AG08395 (cell line): ENCODE measurements at places on chromosomes 2 and 18.

DNA sequence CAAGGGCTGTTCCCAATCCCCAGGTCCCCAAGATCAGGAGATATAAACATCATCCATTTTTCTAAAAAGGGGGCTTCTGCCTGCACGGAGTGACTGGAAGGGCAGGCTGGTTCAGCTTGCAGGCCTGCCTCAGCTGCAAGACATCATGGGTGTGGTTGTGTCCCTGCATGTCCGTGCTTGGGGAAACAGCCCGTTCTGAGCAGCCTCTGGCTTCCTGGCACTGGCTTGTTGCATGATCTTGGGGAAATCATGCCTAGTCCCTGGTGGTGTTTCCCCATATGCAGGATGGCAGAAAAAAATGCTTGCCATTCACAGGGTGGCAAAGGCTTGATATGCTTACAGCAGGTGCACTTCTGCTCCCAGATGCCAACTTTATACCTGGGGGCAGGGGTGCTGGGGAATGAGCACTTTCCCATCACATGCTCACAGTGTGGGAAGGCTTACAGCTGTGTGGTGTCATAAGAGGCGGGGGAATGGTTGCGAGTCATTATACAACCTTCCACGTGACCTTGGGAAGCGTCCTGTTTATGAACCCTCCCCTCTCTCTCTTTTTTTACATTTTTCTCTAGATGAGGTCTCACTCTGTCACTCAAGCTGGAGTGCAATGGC, 7.2 kb downstream of the PCARE start:
- DNase-seq = no peak

DNA sequence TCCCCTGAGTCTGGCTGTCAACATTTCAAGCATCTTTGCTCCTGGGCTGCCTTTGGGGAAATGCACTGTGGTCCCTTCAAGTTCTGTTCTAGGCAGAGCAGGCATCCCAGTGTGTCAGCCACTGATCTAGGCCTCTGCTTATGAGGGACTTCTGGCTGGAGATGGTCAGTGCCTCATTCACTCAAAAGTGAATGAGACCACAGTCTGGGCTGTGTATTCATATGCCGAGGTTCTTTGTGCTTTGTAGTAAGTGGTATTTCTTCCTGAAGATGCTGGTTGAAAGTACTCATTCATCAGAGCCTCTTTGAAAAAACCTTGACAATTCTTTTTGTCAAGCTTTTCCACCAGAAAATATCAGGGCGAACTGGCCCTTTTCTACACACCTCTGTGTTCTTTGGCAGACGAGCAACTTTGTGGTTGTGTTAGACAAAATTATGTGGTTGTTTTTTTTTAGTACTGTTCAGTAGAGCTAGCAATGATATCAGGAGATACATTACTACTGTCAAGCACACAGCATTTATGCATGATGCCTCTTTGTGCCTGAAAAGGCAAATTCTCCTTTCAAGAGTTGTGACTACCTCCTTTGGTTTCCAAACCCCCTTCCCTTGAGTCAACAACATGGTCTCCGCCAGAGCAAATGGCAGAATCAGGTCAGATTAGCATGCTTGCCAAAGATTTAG, 510.9 kb upstream of the NRP2 start:
- no peak for DNase-seq

DNA sequence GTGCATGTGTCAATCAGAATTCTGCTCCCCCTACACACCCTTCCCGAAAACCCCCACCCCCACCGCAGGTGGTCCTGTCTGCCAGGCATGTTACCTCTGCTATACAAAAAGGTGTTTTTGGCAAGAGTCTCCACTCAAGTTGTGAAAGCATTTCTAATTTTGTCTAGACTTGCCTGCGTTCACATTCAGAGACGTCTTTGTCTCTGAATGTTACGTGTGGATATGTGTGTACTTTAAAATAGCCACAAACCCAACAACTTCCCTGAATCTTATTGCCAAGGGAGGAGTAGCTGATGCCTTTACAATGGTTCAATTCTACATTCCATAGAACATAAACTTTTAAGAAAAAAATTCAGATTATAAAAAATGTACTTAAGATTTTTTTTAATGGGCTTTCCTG, 66.6 kb downstream of the ITGA4 start:
- DNase-seq = no peak

DNA sequence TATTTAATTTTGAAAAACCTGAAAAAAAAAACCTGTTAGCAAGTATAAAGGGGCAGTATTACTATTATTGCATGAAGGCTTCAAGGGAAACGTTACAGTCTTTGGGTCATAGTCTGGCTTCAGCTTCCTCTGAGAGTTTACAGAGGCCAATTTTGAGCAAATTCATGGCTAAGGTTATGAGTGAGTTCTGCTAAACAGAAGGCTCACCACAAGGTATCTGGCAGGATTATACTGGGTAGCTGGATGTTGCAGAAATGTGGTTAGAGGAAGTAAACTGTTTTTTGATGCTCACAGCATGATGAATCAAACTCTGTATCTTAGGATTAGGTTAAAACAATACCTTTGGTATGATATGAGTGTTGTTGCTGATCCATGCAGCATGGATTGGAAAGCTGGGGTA, 9.3 kb downstream of the MRPL19 start:
- DNase-seq = no peak

- no peak for DNase-seq
Measured at GRCh38 chr2:66982766-66983165, 414.4 kb upstream of the ETAA1 start.

DNA sequence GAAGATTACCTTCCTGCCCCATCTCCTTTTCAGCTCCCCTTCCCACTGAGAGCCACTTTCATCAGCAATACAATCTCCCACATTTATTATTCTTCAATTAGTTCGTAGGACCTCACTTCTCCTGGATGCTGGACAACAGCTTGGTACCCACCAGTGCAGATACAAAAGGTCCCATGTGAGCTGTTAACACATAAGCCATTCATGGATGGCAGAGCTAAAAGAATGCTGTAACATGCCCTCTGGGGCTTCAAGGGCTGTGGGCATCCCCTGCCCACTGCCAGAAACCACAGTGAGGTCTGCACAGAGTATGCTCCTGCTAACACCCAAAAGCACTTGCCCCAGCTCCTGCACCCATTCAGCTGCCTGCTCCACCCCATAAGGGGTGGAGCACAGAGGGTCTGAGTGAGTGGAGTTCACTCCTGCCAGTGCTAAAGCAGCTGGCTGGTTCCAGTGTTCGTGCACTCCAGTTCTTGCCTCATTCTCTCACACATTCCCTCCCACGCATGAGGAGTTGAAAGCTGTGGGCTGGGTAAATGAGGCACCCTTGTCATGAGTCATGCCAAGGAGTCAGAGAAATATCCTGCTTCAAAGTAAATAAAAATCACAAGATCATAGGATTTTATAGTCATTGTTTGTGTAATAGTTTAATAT, 305.9 kb upstream of the TMEFF2 start:
- no peak for DNase-seq

DNA sequence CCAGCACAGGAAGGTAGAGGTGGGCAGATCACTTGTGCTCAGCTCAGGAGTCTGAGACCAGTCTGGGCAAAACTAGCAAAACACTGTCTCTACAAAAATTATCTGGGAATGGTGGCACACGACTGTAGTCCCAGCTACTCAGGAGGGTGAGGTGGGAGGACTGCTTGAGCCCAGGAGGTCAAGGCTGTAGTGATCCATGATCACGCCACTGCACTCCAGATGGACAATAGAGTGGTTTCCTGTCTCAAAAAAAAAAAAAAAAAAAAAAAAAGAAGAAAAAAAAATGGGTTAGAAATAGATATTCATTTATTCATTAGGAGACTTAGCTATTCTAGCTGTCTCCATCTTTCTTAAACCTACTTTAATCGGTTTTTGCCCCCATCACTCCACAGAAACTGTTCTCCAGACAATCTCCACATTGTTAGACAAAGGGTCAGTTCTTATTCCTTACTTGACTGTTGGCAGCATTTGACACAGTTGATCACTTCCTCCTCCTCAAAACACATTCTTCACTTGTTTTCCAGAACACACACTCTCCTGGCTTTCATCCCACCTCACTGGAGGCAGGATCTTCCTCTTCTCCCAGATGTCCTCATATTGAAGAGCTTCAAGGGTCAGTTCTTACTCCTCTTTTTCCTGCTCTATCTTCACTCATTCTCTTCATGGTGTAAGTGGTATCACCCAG, 103.1 kb downstream of the DTNB start:
- no peak for DNase-seq

- no peak for DNase-seq
Measured at GRCh38 chr2:66145490-66145889, 289.4 kb upstream of the MEIS1 start.

DNA sequence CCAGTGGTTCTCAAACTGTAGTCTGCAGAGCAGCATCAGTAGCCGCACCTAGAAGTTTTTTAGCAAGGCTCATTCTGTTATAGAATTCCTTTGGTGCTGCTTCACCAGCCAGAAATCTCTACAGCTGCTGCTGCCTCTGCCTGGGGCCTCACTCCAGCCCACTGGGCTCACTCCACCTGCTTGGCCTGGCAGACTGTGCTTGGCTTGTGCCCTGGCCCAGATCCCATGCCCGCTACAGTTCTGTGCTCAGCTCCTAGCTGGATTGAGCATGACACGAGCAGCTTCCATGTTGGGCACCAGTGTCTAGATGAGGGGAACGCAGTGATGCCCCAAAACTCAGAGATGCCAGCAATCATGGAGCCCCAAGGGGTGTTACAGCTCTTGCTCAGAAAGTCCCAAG, 22.6 kb downstream of the MAPK4 start:
- DNase-seq = no peak

GRCh38 chr2:206220997-206221396, 53.5 kb upstream of the ZDBF2 start:
- no peak for DNase-seq

DNA sequence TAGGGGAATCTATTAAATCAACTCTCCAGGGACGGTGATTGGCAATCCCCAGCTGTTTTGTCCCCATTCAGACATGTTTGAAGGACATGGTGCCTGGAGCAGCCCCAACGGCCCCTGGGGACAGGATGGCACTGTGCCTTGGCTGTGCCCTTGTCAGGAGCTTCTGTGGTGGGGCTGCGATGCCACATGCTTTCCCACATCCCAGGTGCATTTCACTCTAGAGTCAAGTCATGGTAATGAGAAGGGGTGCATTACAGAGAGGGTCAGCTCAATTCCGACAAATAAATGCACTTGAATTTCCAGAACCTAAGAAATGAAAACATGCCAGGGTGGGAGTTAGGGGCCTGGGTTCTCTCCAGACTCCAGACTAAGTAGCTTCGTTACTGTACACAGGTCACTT, 289.4 kb upstream of the PXDN start:
- no peak for DNase-seq

DNA sequence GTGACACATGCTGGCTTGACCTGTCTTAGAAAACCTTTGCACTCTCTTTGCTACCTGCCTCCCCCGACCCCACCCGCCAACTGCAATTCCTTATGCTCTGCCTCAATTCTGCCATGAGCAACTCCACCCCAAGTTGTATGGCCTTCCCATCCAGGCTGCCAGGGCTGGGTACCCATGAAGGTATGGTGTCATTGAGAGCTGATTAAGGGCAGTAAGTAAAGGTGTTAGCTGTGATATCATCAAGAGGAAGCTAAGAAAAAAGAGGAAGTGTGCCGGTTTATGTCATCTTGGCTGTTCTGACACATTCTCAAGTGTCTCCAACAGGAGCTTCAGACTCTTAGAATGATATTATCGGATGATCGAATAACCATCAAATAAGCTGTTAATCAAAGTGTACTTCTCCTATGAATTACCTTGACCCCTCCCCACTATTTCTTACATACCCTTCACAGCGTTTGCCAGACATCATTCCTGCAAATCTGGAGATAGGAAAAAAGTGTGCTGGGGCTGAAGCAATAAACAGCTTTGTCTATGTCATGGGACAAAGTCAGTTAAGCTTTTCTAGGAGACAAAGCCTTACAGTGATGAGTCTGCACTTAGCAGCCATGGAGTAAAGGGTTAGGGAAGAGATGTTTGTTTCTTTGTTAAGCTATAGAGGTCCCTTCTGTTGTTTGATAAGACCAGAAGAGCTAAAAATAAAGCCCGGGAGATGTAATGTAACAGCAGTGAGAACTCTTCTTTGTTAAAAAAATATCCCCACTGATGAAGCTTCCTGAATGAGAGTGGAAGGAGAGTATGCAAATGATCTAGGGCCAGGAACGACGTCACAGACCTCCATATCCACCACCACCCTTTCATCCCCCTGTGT, 40.4 kb upstream of the SMAD2 start:
- DNase-seq = no peak

DNA sequence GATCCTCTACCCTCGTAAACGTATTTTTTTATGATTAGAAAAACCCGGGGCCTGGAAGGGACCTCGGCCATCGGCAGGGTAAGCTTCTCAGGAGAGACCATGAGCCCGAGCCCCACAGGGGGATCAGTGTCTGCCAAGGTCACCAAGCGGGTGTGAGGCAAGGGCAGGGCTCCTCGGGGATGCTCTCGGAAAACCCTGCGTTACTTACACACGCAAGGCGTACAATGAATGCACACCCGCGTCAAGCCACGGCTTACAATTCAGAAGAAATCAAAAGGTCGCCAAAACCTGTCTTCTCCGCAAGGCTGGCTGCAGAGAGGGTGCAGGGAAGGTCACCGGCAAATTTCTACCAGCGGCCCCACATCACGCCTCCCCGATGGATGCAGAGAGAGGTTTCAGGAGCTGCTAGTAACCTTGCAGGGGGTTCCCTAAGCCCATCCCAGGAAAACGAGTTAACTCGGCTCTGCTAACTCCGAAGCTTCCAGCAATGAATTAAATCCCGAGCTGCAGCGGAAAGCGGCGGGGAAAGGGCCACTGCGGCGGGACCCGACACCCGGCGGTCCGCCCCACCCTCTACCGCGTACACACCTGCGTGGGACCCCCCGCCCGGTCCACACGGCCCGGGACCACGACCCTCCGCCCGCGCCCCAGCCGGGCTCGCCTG, 638 bp downstream of the ST3GAL5 start:
- no peak for DNase-seq

GRCh38 chr2:14516844-14517243, 115.7 kb upstream of the LRATD1 start:
- peak; percentile 77 for DNase-seq
